ENCODE measurements at places on chromosomes 7 and 10.

GRCh38 chr7:17007841-17008240 is 126.1 kb upstream of the AGR3 start:
- no peak for DNase-seq
- peaks cover 9% of the 10 kb centered on the region for H3K4me1 ChIP-seq
- H3K27ac ChIP-seq = no peak overlapping the region
- no peaks in the 10 kb centered on the region for H3K27me3 ChIP-seq
- H3K4me3 ChIP-seq = no peak overlapping the region
- H3K36me3 ChIP-seq = no peaks in the 10 kb centered on the region

DNA sequence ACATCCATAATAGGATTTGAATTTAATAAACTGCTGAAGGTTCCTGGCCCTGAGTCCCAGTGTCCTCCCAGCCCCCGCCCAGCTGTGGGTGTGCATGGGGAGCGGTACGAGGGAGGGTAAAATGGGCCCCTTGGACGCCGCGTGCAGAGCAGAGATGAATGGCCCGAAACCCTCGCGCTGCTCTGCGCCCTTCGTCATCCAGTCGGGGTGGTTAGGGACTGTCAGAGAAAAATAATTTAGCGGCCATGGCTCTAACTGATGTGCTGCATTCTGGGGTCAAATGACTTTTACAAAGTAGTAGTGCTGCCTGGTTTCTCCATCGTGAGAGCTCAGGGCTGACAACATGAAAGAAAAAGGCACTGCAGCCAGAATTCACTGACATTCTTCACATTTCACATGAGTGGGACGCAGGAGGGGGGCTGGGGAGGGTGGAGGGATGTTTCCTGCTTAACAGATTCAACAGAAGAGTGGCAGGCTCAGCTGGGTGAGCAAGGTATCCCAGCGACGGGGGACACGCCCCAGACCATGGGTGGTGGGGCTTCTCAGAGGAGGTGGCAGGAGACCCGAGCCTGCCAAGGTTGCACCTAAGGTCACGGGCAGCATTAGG is 304.5 kb downstream of the WDR37 start:
- H3K36me3 ChIP-seq = no peaks in the 10 kb centered on the region
- H3K4me1 ChIP-seq = no peaks in the 10 kb centered on the region
- no peak overlapping the region for H3K4me3 ChIP-seq

- no peak for DNase-seq
- H3K4me3 ChIP-seq = no peak overlapping the region
- no peaks in the 10 kb centered on the region for H3K36me3 ChIP-seq
- H3K27me3 ChIP-seq = no peaks in the 10 kb centered on the region
- no peak overlapping the region for H3K27ac ChIP-seq
- H3K4me1 ChIP-seq = no peaks in the 10 kb centered on the region
Observed at GRCh38 chr7:136293272-136293671, 316.1 kb upstream of the MTPN start.

DNA sequence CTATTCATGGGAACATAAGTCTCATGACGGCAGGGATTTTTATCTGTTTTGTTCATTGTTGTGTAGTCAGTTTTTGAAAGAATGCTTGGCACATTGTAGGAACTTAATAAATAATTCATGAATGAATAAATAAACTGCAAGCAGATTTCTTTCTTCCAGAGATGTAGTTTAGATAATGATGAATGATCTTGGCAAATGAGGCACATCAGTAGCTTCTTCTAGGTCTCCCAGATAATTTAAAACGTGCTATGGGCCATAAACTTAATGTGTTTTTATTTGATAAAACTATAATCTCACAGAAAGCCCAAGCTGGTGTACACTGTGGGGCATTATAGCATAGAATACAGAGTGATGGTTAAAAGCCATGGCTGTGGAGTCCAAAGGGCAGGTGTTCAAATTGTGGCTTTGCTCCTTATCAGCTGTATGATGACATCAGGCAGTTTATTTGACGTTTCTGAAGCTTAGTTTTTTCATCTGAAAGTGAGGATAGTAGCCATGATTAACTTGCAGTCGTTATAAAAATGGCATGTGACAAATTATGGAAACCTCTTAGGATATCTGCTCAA is 3.5 kb downstream of the MGAM start:
- no peak for DNase-seq
- H3K4me1 ChIP-seq = no peaks in the 10 kb centered on the region
- no peak overlapping the region for H3K4me3 ChIP-seq
- no peaks in the 10 kb centered on the region for H3K27me3 ChIP-seq
